ENCODE measurements at places on chromosomes 6 and 20.

- no peak for DNase-seq
Measured at GRCh38 chr6:160990847-160991405, 643 bp upstream of the MAP3K4 start.

- DNase-seq, result no peak
Measured at GRCh38 chr20:8161264-8162071, 29.4 kb downstream of the PLCB1 start.

GRCh38 chr20:25685276-25686080 is 11.2 kb downstream of the ZNF337 start:
- no peak for DNase-seq

DNA sequence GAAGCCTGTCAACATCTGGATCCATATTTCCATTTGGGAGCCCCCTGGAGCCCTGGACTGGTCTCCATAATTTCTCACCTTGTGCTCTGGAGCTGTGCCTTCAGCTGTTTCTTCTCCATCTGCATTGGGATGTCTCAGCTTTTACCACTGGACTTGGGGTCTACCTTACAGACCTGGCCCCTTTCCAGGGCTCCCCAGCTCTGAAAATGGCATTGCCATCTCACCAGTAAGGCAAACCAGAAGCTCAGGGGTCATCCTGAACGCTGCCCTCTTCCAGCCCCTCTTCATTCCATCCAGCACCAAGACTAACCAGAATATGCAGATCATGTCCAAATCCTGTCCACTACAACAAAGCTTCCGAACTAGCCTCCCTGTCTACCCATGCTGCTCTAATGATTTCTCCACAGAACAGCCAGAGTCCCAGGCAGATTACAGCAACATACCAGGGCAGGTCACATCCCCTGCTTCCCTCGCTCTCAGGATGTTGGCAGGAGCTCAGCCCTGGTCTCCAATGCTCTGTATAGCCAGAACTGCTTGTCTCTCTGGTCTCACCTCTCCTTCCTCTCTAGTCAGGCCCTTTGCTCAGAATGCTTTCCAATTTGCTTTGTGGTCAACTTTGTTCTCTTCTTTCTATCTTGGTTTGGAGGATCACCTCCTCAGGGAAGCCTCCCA is 17.7 kb upstream of the NNAT start:
- DNase-seq, result no peak

DNA sequence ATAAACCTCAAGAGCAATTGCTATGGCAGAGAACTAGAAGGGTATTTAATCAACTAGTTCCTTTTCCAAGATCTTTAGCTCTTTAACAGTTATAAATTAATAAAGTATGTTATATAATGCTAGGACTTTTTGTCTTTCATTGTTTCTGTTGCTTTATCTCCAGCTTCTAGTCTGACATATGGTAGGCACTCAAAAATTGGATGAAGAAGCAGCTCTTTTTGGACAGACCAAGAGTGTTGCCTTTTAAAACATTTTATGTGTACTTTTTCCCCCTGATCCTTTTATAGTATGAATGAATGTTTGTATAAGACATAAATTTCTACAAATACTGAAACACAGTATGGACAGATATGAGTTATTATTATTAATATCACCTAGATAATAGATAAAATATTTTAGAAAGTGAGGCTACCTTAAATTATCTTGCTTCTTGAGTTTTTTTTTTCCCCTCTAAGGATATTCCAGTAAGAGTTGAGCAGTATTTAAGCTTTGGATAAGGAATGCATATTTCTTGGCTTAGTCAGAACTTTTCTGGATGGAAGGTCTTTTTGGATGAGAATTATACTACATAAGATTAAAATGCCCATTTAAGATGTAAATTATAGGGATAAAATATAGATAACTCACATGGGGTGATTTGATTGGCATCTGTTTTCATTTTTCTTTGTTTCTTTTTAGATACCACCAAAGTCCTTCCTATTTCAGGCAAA is 16.6 kb downstream of the LAMA2 start:
- no peak for DNase-seq

DNA sequence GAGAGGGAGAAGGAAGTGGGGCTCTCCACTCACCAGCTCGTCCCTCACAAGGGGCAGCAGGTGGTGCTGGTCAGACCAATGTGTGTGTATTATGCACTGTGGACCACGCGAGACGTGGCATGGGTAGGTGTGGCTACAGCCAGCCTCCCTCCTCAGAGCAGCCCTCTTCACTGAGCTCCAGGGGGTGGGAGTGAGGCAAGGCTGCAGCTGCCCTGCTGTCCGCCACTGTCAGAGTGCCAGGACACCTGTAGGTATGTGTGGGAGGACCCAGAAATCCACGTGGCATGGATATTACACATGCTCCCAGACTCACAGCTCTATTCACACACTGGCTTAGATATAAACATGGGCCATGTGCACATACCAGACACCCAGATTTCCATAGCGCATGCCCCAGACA is 90.3 kb downstream of the VEGFA start:
- no peak for DNase-seq

GRCh38 chr20:49029203-49029602 is 16.9 kb upstream of the CSE1L start:
- DNase-seq, result no peak

- DNase-seq, result no peak
Measured at GRCh38 chr6:127630800-127631199, 53.8 kb downstream of the C6orf58 start.

GRCh38 chr6:64084185-64084663 is 448.6 kb downstream of the PHF3 start:
- DNase-seq, result no peak

GRCh38 chr20:24773168-24773567 is 175.9 kb upstream of the CST7 start:
- DNase-seq, result no peak

- no peak for DNase-seq
Measured at GRCh38 chr6:83509441-83509840, 2.9 kb upstream of the PRSS35 start.

DNA sequence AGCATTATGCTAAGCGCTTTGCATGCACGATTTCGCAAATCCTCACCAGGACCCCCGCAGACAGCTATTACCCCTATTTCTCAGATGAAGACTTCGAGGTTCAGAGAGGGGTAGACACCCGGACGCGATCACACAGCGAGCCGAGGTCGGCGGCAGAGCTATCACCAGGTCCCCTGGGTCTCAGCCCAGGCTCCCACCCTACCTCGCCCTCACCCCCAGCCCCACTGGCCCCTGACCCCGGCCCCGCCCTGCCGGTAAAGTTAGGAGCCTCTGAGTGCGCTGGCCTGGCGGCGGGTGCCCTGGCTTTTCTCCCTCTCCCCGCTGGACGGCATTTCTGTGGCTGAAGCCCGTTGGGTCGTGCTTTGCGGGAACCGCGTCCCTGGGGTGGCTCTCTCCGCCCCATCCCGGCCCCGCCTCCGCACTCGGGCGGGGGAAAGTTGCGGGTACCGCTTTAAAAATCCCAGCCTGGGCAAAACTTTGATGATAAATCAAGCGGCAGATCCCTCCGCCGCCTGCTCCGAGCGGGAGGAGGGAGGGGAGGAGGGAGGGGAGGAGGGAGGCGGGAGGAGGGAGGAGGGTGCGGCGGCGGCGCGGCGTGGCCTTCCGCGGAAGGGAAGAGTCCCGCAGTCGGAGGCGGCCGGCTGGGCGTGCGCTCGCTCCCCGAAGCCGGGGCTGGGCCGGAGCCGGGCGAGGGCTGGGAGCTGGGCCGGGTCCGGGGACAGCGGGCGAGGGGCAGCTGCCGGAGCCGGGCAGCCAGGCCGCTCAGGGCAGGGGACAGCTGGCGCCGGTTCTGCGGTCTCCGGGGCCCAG is at the start of gene VSTM2L:
Gene VSTM2L (plus strand): TSS at position 624 of the 810 bp plus-strand sequence. CDS start 224 bp downstream, outside the sequence.
- DNase-seq, result no peak

GRCh38 chr6:27129917-27130316 is 117.6 kb upstream of the PRSS16 start:
- DNase-seq, result no peak
